ENCODE measurements at places on chromosomes 7 and 10. TPM values are rescaled to one million over a fixed set of nuclear protein-coding genes. Genes with fewer than 3 reads are reported as not detected.
A peak's percentile ranks its signal among the peaks of the same experiment; 100 is the strongest.

DNA sequence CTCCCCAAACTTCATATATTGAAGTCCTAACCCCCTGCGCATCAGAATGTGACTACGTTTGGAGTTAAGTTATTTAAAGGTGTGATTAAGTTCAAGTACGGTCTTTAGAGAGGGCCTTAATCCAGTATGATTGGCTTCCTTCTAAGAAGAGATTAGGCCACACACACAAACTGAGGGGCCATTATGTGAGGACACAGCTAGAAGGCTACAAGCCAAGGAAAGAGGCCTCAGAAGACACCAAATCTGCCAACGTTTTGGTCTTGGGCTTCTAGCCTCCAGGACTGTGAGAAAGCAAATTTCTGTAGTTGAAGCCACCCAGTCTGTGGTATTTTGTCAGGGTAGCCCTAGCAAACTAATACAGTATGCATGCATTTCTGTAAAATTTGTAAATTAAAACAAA lies 41.7 kb downstream of the REEP3 start:
- no peak for DNase-seq

Gene CHST3
- total RNA-seq: 29.3 TPM

DNA sequence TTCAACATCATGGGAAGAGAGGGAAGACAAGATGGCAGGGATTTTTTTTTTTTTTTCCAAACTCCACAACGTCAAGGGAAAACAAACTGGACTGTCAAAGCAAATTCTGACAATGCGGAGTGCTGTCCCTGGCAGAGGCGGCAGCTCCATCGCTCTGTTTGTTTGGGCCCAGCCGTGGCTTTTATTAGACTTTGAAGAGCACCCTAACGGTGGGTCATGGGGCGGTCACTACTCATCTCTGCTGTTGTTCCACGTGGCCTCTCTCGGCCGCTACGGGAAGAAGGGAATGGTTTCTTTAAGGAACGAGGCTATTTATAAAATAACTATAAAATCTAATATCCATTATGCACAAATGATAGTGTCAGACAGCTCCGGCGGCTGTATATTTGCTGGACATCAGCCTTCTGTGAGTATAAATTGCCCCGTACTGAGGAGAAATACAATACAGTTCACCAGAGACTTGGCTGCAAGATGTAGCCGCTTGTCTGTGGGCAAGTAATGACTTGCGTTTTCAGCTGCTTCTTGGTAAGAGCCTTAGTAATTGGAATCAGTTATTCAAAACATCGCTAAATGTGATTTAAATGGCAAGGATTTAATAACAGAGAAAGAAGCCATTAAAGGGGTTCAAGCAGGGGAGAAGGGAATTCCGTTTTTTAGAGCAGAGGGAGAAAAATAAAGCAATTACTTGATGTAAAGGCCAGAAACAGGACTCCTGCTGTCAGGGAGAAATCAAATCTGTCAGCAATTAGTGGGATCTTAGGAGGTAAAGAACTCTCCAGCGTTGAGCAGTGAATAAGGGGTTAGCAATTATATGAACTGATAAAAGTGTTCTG lies 61.7 kb upstream of the RAB11FIP2 start:
- DNase-seq: no peak

Gene ZNF239
- total RNA-seq: 16.4 TPM

Gene BTBD16
- not detected for total RNA-seq

Gene HOXA4
- 2.6 TPM for total RNA-seq

- DNase-seq: peak; percentile 77
Observed at GRCh38 chr10:118459642-118460193, 117.6 kb upstream of the FAM204A start.

Gene PRSS1
- total RNA-seq: not detected

DNA sequence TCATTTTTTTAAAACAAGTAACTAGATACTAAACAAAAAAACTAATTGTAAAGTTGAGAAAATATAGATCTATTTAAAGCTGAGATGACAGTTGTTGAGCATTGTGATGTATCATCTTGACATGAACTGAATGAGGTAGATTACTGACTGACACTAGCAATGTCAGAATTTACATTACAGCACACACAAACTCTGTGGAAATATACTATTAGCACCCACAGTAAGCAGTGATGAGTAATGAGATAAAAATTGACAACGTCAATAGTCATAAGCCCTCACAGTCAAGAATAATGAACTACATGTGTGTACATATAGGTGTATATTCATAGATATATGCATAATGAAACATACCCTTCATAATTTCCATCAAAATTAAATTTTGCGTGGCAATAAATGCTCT lies 368.4 kb downstream of the TFEC start:
- no peak for DNase-seq

Gene TMEM176B
- total RNA-seq: not detected

- no peak for DNase-seq
Observed at GRCh38 chr10:1240341-1240775, 184.2 kb downstream of the WDR37 start.

Gene PLEKHS1
- total RNA-seq: not detected

Gene ADIRF
- 89.0 TPM for total RNA-seq

DNA sequence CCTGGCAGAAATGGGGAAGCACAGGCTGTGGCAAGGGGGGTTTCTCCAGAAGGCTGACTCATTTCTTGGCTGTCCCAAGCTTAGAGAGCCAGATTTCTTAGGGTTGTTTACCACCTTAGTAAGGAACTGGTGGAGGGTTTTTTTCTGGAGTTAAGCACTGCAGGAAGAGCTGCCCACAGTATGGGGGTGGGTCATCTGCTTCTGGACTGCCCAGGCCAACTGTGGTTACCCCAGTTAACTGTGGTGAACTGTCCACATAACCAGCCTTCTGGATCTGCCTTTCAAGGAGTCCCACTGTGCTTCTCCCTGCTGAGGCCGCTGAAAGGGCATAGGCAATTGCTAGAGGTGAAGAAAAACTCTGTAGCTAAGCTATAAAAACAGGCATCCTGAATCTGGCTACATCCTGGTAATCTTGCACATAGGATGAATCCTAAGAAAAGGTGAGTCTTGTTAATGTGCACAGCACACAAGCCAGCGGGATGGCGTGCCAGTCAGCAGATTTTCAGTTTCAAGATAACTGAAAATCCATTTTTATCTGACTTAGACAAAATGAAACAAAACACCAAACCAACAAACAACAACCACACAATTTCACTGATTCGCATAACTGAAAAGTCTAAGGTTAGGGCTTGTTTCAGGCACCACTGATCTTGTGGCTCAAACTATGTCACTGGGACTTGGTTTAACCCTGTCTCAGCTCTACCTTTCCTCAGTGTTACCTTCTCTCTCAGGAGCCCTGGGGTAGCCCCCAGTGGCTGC lies 21.6 kb upstream of the TSPAN33 start:
- peak; percentile 17 for DNase-seq

Gene AKR1C4
- not detected for total RNA-seq

GRCh38 chr7:79050603-79051002 lies 402.9 kb downstream of the MAGI2 start:
- DNase-seq: peak; percentile 61

Gene ARHGEF35
- 0.93 TPM for total RNA-seq

DNA sequence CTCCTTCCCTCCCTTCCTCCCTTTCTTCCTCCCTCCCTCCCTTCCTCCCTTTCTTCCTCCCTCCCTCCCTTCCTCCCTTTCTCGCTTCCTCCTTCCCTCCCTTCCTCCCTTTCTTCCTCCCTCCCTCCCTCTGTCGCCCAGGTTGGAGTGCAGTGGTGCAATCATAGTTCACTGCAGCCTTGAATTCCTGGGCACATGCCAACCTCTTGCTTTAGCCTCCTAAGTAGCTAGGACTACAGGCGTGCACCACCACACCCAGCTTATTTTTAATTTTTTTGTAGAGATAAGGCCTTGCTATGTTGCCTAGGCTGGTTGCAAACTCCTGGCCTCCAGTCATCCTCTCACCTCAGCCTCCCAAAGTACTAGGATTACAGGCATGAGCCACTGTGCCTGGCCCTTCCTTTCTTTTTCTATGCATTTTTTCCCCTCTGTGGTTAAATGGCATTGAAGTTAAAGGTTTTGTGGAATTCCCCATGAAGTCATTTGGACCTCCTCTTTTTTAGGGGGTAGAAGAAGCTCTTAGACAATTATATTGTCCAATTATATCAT lies 9.6 kb downstream of the KLHDC10 start:
- no peak for DNase-seq

DNA sequence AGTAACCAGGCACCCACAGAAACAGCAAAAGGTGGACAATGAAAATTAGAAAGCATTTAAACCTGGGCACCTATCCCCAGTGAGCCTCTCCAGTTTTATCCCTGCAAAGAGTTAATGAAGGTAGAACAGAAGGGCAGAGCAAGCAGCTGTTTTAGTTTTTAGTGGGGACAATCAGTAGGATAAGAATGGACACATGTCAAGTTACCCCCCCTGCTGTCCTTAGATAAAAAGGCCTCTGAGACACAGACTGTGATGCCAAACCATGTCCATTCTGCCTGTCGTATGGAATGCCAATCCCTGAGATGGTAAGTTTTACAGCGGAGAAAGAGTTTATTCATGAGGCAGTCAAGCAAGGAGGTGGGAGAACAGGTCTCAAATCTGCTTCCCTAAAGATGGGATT lies 162.6 kb upstream of the AGR3 start:
- no peak for DNase-seq

Gene MYL7
- not detected for total RNA-seq

Gene DKK1
- 31.8 TPM for total RNA-seq

DNA sequence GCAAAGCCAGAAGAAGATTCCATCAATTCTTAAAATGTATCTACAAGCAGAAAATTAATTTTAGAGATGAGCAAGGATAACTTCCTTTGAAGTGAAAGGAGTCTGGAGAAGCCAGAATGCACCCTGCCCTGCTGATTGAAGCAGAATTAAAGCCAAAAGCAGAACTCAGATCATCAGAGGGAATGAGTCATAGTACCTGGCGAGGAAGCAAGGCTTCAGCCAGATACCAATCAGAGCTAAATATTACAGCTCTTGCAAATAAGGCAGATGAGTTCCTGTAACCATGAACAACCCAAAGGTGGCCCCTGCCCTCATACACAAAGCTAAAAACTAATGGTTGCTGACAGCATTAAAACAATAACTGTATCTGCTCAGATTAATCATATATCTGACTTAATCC lies 10.4 kb downstream of the HTR7 start:
- peak; percentile 82 for DNase-seq

- peak; percentile 98 for DNase-seq
Observed at GRCh38 chr10:12720217-12720981, 281.1 kb downstream of the CCDC3 start.

DNA sequence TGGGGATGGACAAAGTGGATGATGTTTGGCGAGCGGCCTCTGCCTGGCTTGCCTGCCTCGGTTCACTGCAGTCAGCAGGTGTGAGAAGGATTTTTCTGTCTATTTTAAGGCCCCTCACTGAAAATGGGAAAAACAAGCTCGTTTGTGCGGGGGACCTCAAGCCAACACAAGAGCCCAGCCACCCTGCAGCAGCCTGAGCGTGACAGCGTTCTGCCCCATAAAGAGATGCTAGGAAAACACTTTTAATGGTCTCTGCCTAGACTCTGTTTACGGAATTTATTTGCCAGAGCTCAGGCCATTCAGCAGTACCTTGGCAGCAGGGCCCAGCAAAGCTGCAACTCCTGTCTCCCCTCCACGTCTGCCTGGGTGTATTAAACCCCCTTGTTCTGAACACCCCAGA lies 131.7 kb downstream of the GRK5 start:
- no peak for DNase-seq

All from MCF 10A (cell line).